ENCODE measurements at places on chromosomes 2 and 18.

GRCh38 chr2:174395969-174396630 lies 570 bp downstream of the SCRN3 start:
- DNase-seq, result peak; percentile 22

- DNase-seq, result no peak
Measured at GRCh38 chr18:77522051-77522675, 272.5 kb downstream of the GALR1 start.

GRCh38 chr2:216909541-216910210 lies 49.8 kb upstream of the TNP1 start:
- no peak for DNase-seq

- no peak for DNase-seq
Measured at GRCh38 chr18:26159353-26159752, 25.7 kb downstream of the PSMA8 start.

DNA sequence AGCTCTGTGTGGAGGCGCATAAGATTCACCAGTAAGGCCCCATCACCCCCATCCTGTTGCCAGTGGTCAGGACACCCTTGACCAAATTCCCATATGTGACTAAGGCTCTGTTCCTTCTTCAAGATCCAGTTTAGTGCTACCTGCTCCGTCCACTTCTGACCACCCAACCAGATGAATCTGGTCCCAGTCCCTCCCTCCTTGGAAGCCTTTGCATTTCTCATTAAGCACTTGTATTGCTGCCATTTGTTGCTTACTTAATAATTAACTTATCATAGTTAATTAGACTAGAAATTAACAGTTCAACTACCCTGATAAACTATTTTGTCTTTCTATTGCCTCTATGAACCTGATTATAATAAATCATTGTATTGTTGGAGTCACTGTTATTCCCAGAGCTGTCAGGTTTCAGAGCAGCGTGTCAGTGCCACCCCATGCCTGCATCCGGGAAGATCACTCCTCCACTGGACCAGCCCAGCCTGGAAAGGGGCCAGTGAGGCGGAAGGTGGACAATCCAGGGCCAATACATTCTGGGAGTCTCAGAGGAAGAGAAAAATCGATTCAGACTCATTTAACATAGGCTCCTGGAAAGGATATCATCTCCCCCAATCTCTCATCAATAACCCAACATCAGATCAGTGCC lies 9.5 kb upstream of the NAT8 start:
- no peak for DNase-seq

DNA sequence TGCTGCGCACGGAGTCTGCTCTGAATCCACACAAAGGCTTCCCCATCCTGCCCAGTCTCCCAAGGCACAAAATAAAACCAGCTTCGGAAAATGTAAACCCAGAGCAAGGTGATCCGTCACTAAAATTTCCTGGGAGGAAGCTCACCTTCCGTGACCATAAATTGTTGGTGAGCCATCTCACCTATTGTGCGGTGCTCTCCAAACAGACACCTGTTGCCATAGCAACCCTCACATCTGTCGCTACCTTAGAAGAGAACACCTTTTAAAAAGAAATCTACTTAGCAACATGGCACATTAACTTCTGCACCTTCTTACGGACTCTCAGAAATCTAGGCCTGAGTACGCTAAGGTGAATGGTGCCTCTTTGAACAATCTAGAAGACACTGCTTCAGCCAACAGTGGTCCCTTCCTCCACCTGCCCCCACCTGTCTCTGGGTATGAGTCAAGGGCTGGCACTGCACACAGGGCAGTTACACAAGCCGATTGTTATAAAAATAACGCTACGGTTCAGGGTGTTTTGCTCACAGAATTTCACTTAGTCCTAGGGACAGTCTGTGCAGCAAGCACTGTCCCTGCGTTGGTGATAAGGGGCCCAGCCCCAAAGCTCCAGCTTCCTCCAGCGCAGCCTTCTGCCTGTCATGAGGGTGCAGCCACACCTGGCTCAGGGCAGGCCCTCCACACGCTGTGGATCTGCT lies 114.9 kb upstream of the ID2 start:
- no peak for DNase-seq

GRCh38 chr2:226712941-226713340 lies 86.7 kb downstream of the IRS1 start:
- DNase-seq, result no peak

GRCh38 chr2:166805753-166806152 lies 82.5 kb upstream of the XIRP2 start:
- DNase-seq, result no peak

DNA sequence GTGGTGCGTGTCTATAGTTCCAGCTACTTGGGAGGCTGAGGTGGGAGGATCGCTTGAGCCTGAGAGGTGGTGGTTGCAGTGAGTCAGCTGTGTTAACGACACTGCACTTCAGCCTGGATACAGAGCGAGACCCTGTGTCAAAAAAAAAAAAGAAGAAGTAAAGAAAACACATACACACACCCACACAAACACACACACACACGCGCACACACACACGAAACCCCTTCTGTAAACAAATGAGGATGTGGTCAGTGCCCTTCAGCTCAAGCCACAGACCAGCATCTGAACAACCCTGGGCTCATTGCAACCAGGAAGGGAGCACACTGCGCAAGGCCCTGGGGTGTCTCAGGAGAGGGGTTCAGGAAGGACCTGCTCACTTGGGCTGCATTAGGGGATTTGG lies 47.9 kb upstream of the KCNF1 start:
- DNase-seq, result no peak

DNA sequence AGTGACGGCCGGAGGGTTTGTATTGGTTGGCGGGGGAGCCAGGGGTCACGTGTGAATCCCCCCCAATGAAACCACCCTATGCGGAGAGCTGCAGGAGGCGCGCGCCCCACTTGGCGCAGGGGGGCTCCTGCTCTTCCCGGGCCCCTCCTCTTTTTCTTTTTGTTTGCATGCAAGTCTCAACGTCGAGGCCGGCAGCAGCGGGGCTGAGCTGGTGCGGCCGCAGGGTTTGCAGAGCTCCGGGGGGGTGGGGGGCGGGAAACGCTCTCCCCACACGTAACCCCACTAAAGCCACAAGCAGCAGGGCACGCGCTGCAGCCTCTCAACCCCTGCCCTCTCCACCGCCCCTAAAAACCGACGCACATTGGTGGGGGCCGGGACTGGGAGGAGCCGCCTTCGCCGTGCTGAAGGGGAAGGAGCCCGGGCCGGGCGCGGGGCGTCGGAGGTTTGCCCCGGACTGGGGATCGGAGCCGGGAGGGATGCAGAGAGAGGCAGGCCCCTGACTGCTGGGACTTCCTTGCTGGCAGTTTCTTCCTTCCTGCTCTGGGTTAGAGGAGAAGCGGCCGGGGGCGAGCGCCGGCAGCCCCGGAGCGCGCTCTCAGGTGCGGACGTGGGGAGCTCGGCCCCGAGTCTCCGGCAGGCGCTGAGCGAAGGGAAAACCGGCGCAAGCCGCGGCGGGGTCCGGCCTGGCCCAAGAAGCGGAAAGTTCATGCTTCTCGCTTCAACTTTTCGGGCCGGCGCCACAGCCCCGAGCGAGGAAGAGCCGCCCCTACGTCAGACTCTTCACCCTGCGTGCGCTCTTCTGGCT lies 864 bp downstream of the LBH start:
- peak; percentile 63 for DNase-seq

DNA sequence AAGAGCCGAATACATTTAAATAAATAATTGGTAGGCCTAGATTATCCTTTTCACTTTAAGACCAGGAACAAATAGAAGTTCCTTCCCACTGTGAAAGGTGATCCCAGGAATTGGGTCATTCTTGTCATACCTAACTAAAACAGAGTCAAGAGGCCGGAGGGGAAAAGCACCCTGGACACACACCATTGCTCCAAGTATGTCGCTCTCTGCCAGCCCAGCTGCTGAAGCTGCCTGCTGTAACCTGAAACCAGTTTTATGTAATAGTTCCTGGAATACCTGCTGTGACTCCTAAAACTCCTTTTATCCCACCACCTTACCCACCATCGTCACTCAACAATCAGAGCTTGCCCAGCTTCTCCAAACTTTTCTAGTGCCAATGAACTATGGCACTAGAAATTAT lies 217.1 kb downstream of the PTPRM start:
- DNase-seq, result no peak

All from hematopoietic multipotent progenitor cell treated with erythropoietin and hydrocortisone succinate and interleukin-3 and kit ligand, for 15 days (in vitro differentiated cells).